Hindlimb muscle (tissue), 1 donor: ENCODE measurements at places on chromosomes 4 and X.

GRCh38 chr4:25687773-25688172 lies 32.1 kb downstream of the SLC34A2 start:
- DNase-seq: no peak

DNA sequence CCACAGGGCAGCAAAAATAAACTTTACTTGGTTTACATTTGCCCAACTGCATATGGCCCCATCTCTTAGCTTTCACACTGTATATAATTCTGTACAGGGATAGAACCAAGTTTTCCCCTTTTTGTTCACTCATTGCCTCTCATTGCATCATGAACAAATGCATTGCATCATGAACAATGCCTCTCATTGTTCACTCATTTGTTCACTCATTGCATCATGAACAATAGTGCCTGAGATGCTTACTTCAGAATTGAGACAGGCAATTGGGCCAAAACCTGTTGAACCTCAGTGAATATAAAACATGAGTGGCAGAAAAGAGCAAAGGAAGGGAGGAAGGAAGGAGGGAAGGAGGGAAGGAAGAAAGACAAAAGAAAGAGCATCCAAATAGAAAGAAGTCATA lies 98.2 kb downstream of the SOWAHB start:
- no peak for DNase-seq

GRCh38 chr4:118964891-118965411 lies 76.3 kb downstream of the SYNPO2 start:
- no peak for DNase-seq

- no peak for DNase-seq
These were observed 179.1 kb upstream of the TBC1D9 start for GRCh38 chr4:140935254-140935653.

GRCh38 chr4:140662082-140662869 lies 93.5 kb upstream of the UCP1 start:
- DNase-seq: no peak

DNA sequence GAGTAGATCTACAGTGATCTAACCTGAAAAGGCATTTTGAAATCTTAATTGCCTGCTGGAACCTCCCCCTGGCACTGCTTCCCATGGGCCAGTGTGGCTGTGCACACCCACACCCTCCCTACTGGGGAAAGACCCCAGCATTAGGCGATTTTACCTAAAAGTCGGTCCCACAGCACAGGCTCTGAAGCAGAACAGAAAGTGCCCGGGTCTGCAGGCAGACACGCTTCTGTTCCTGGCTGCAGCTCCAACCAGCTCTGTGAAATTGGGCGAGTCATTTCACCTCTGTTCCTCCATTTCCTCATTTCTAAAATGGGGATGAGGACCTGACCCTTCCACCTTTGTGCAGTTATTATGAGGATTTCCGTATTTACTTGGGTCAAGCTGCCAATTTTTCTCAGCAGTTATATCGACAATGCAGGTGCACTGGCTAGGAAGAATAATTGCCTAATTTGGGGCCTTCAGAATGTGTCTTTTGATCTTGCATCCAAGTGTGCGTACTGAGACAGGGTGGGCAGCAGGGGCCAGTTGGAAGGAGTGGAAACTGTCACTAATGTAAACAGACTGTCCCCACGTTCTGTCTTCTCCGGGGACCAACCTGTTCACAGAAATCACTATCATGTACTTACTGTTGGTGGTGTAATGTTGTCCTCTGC lies 7.1 kb downstream of the KLF3 start:
- no peak for DNase-seq

DNA sequence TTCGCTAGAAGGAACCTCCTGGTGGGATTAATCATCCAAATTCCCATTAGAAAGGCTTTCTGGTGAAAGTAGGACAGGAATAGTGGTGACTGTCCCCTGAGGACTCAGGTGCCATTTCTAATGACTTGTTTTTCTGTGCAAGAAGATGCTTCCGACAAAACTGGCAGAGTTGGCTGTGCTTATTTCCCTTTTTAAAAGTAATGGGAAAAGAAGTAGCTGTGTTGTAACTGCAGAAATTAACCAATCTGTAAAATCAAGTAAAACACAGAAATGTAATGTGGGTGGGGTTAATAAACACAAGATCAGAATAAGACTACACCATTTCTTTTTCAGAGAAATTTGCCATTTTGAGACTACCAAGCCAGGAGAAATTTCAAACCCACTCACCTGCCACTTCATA lies 55.0 kb upstream of the FAM9B start:
- DNase-seq: no peak

DNA sequence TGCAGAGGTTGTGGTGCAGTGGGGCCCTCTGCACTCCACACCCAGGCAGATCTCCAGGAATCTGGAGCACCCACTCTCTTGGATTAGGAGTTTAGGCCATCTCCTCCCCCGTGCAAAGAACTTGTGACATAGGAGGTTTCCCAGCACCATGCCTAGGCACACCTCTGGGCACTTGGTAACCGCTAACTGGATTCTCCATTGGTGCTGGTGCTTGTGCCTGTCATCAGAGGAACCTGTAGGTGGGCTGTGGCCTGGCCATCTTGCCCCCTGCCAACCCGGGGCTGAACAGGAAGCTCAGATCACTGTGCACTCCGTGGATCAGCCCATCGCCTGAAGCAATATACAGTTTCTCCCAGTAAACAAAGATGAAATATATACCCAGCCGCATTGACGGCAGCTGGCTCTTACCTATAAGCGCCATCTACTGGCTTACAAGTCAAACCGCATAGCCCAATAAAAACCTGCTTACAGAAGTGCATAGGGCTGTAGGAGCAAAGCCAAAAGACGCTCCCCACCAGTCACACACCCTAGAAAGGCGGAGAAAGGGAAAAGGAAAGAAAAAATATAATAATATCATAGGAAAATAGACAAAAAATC lies 19.1 kb upstream of the TEX13B start:
- DNase-seq: no peak

DNA sequence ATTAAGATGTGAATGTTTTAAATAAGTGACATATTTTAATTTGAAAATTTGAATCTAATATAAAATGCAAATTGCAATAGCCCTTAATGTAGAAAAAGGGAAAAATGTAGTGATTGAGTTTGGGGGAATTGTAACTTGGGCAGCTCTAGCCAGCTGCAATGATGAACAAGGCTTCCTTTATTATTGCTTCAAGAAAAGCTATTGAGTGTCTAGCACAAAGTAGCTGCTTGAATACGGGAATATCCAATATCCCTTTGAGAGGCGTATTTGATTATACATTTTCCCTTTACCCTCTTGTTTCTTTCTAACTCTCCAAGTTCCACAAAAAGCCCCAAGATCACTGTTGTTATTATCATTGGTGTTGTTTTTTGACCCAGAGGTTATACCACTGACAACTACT lies 21.8 kb downstream of the IL1RAPL1 start:
- no peak for DNase-seq

DNA sequence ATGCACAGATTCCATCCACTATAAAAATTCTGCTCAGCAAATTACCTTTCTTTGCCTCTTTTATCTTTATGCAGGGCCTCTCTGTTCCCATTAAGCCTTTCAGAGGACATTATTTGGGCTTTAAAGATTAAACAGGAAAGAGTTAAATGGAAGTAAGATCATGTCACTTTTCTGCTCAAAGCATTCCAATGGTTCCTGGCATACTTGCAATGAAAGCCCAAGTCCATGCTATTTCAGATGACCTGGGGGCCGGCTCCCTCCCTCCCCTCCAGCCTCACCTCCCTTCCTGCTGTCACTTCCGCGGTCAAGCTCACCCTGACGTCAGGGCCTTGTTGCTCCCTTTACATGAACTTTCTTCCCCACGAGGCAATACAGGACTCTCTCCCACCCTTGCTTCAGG lies 125.5 kb downstream of the C4orf51 start:
- DNase-seq: no peak

DNA sequence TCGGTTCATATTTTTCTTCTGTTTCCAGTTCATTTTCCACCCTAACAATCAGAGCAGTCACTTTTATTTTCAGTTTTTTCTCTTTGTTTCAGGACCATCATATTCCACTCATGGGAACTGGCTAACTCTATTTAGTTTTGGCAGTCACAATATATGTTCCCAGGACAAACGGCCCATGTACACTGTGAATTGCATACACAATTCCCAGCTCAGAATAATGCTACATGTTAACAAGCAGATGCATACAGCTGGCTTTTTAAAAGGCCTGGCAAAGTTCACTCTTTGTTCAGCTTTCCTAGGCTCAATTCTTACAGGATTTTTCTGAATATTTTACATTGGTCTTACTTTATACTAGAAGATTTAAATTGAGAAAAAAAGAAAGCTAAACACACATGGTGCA lies 224.9 kb downstream of the ANKRD50 start:
- peak; percentile 64 for DNase-seq

- no peak for DNase-seq
These were observed 339.2 kb upstream of the GATB start for GRCh38 chr4:152099981-152100378.

- DNase-seq: no peak
These were observed 644.7 kb upstream of the BOD1L1 start for GRCh38 chr4:14272206-14272605.

- peak; percentile 13 for DNase-seq
These were observed 442 bp upstream of the MCUB start for GRCh38 chr4:109559625-109559982.

- no peak for DNase-seq
These were observed 34.5 kb downstream of the KDM5C start for GRCh38 chrX:53190363-53190960.

DNA sequence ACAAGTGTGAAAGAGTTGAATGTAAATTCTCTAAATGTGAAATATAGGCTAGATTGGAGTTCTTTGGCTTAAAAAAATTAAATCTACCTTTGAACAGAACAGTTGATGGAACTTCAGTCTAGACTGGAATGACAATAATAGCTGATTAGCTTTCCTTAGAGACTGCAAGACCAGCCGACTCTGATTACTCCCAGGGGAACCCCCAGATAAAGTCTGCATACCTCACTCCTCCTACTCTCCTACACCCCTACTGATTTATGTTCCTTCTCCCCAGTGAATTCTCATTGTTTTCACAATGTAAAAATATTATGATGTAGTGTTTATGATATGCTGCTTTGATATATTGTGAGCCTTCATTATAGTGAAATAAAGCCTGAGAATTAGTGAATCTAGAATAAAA lies 241.3 kb downstream of the CFAP299 start:
- no peak for DNase-seq

DNA sequence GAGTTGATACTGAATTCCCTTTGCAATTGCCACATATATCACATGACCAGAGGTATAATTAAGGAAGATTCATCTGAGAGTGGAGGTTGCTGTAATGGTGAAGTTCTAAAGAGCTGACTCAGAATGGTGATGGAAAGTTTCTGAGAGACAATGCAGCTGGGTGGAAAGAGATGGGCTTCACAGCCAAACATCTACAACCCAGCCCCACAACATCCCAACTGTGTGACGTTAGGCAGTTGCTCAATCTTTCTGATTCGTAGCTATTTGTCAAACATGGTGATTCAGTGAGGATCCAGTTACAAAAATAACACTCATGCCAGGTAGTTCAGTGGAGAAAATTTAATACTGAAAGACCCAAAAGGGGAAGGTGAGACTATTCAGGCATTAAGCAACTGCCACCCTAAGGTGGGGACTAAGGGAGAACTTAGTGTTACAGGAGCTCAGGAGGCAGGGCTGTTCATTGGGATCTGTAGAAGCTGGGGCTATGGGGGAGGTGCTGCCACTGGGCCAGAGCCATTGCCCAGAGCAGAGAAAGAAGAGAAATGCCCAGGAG lies 6.9 kb upstream of the AFF1 start:
- DNase-seq: no peak

GRCh38 chr4:184471881-184472613 lies 2.3 kb downstream of the IRF2 start:
- peak; percentile 29 for DNase-seq

DNA sequence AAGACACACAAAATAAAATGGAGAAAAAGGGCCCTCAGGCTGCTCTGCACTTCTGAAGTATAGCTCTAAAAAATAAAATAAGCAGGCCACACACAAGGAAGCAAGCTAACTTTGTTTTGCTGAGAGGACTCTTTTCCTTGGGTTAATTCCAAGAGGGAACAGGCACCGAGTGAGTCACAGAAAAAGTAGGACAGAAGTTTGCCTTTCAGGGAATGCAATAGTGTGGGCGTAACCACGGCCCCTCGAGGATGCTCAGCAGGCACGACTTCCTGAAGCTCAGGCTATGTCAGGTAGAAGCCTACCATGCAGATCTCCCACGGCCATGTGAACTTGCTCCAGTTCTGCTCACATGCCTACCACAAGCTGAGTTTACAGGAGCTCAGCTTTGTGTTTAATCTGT lies 22.1 kb downstream of the PPP1R2C start:
- DNase-seq: no peak

GRCh38 chrX:38806875-38807621 lies 5.8 kb downstream of the MID1IP1 start:
- no peak for DNase-seq

DNA sequence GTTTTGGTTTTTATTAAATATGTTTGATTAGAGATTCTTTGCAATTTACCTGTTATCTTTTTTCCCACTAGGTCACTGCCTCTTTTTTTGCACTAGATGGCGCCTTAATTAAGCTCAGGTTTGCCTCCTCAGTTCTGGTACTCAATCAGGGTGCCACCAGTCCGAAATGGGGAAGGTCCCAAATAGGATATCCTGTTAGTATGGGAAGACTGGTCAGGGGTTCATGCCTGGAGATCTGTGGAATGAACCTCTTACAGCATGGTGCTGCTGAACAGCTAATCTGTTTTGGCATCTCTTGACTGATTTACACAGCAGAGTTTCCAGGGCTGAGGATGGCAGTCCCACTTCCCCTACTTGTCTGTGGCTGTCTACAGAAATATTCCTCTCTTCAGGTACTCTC lies 24.2 kb upstream of the VSIG1 start:
- no peak for DNase-seq

DNA sequence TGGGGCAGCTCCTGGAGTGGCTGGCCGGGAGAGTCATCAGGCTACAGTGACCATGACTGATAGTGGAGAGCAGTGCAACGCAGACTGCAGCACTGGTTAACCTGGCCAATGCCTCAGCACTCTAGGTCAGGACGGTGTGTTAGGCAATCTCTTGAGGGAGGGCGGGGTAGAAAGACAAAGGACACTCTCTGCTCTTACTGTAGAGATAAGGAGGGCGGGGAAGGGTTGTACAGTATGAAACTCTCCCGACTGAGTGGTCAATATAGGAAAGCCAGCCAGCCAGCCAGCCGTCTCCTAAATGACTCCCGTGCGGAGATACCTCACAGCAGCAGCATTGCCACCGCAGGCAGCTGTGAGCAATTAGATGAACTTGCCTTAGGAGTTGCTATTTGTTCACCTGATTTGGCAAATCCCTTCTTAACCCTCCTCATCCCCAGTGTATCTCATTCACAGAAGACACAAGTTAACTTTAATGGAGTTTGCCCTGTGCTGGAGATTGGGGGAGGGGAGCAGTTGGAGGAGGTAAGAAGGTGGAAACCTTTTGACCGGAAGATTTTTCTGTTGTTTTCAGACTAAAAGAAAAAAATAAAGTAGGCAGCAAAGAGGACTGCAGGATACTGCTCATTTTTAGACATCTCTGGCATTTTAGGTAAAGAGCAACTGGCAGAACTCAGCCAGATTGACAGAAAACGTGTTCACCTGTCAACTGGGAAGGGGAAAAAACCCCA lies 330.5 kb downstream of the HNRNPD start:
- no peak for DNase-seq

- no peak for DNase-seq
These were observed 201.2 kb upstream of the NWD2 start for GRCh38 chr4:37043342-37043741.
